AG04450 (cell line): ENCODE measurements at places on chromosomes 2 and 18.

GRCh38 chr2:40292291-40292690, 159.6 kb downstream of the SLC8A1 start:
- no peak for DNase-seq

DNA sequence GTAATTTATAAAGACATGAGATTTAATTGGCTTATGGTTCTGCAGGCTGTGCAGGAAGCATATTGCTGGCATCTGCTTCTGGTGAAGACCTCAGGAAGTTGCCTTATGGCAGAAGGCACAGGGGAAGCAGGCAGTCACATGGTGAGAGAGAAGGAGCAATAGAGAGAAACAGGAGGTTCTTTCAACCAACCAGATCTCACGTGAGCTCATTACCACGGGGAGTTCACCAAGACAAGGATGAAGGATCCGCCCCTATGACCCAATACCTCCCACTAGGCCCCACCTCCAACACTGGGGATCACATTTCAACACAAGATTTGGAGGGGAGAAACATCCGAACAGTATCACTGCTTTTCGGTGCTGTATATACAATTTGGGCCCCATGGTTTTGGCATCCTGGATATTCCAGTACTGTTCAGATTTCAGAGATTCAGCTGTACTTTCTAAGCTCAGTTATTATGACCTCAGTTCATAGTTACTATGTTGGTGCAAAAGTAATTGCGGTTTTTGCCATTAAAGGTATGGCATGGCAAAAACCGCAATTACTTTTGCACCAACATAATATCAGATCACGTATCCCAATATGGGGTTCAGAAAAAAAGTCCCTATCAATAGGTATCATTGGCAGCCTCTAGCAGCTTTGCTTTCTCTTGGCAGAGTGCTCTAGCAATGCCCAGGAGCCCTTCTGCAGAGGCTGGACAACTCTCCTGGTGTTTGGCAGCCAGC, 189.6 kb upstream of the SIX3 start:
- no peak for DNase-seq

DNA sequence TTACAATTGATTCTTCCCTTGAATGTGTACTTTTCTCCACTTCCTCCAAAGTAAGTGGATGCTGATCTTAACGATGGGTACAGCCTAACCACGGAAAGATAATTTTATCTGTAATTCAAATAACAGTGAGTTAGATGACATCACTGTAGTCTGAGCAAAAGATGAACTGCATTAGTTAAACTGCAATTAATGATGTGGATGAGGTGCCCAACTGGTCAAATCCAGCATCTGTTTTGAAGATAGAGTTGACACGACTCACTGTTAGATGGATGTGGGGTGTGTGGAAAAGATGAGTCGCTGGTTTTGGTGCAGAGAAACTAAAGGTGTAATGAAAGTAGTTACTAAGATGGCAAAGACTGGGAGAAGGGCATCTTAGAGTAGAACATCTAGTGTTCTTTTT, 270.5 kb upstream of the MEIS1 start:
- DNase-seq, result no peak

- no peak for DNase-seq
Measured at GRCh38 chr2:31411771-31412170, 2.8 kb downstream of the XDH start.

DNA sequence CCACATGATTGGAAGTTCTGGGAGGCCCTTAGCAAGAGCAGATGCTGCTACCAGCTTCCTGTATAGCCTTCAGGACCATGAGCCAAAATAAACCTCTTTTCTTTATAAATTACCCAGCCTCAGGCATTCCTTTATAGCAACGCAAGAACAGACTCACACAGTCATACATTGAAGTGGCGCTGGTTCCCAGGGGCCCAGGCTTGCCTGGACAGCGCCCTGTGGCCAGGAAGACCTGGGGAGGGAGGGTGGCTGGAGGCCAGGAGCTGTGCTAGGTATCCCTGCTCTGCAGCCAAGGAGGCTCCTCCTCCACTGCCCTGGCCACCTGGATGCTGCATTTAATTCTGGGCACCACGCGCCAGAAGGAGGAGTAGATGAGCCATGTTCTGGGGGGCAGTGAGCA, 98.1 kb downstream of the AGAP1 start:
- DNase-seq, result no peak

DNA sequence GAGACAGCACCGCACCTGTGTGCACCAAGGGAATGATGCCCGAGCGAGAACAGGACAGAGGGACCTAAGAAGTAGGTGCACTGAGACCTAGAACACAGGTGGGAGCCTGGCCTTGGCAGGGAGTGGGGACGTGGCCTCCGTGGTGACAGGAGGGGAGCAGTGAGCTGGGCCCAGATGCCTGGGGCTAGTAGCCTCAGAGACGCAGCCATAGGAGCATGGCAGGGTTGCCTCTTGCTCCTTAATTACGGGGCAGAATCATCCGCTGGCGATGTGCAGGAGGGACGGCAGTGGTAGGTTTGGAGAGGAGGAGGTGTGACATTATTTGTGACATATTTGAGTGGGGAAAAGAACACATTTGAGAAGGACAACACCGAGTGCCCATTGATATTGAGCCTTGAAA, 57.0 kb upstream of the HPCAL1 start:
- DNase-seq, result no peak

- no peak for DNase-seq
Measured at GRCh38 chr2:71503837-71504236, 50.5 kb downstream of the DYSF start.

- DNase-seq, result no peak
Measured at GRCh38 chr2:9539531-9539930, 16.1 kb downstream of the ADAM17 start.

DNA sequence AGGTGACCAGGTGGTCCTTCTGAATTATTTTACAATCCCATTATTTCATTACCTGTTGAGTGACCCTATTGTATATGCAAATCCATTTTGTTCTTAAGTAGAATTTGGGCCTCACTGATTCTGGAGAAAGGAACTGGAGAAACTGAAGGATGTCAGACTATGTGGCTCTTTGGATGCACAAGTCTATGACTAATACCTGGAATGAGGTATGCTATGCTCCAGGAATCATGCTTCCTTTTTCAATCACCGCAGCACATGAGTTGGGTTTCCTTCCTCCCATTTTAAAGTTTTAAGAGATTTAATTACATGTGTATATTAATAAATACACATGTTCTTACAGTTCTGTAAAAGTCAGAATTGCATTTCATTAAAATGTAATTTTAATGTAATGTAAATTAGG, 253.9 kb upstream of the VWC2L start:
- no peak for DNase-seq

DNA sequence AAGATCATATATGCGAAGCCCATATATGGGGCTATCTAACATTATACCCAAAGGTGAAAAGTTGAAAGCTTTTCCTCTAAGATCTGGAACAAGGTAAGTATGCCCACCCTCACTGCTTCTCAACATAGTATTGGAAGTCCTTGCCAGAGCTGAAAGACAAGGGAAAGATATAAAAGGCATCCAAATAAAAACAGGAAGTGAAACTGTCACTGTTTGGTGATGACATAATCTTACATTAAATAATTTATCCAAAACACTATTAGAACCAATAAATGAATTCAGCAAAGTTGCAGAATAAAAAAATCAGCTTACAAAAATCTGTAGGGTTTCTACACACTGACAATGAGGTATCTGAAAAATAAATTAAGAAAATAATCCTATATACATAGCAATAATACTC, 205.8 kb downstream of the INSIG2 start:
- DNase-seq, result no peak

DNA sequence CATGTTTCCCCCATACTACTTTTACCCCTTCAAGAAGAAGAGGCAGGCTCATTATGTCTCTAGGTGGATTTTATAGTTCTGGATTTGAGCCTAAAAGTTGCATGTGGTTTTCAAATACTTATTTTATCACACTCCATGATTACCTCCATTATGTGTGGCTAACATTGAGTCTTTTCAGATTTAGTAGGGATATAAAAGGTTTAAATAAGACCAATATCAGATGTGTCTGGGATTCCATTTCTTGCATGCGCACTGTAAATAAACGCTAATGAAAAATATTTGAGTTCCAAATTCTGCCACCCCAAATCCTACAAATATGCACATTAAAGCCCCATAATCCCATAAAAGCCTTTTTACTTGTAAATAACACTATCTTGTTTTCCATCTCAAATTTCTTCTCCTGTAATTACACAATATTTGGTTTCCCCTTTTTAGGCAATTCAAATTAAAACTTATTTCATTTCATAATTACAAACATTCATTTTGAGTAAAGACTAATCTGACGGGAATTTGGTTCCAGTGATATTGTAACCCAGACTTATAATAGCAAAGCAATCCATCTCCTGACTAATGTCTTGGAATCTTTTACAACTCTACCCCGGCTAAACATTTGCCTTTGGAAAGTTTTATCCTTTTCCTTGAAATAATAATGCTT, 600.0 kb downstream of the SLC4A3 start:
- peak; percentile 6 for DNase-seq

DNA sequence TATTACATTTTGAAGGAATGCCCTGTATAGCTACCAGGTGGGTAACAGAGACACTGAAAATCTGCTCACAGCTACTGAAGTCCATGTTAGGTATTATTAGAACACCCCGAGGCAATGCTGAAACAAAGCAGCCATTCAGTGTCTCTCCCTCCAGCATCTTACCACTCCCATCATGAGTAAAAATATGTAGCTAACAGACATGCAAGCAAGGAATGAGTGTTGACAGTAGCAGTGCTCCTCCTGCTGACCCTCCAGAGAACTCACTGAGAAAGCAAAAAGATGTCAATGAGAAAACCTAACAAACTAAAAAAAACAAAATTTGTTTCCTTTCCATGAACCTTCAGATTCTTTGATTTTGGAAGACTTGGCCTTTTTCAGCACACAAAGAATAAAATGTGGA, 393.9 kb downstream of the LRRTM1 start:
- DNase-seq, result no peak

DNA sequence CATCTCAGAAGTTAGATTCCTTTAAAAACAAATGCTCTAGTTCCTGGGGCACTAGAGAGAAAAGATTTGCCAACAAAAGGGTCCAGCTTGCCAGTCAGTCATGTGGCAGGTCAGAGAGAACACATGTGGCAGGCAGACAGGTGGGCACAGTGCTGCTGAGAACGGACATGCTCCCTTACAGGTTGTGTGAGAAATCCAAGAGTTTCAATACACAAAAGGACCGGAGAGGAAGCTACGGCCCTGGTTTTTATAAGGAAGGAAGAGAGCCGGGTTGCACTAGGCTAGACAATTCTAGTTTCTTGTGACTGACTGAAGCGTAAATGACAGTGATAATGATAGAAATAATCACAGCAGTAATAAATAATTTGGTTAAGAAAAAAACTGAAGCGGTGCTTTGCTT, 18.3 kb downstream of the CDC42EP3 start:
- DNase-seq, result no peak

DNA sequence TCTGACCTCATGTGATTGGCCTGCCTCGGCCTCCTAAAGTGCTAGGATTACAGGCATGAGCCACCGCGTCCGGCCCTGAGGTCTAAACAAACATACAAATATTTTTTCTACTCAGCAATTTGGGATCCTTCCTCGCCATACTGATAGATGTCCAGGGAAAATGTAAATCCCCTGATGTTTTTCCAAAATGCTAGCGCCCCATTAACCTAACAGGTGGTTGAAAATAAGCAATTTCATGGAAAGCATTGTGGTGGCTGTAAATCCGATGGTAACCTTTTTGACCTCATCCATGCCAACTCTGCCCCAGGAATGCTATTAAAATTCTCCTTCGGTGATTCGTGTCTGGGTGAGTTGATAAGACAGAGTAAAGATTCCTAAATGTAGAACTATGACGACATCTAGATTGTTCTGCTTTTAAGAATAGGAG, 19.3 kb downstream of the GEMIN6 start:
- DNase-seq, result no peak
